A549 treated with ZK216348 at 1 μM for 4 hours (cell line): ENCODE measurements at places on chromosomes 2 and 18. TPM values are rescaled to one million over a fixed set of nuclear protein-coding genes. Genes with fewer than 3 reads are reported as not detected.

FAM124B gene
- not detected in 5 replicates for total RNA-seq

FTCDNL1 gene
- total RNA-seq: 2.6 to 3.6 TPM (median 3.1 TPM) in 5 replicates

SCYGR4 gene
- total RNA-seq: not detected in 5 replicates

CFAP65 gene
- 0.11 to 0.23 TPM (median 0.18 TPM) in 5 replicates for total RNA-seq

SMAD2 gene
- 51.6 to 70.0 TPM (median 64.7 TPM) in 5 replicates for total RNA-seq

RRM2 gene
- total RNA-seq: 178 to 242 TPM (median 221 TPM) in 5 replicates

GPR35 gene
- 0.34 to 1.6 TPM (median 1.1 TPM) in 5 replicates for total RNA-seq
